ENCODE measurements at places on chromosomes 16 and 17. TPM values are rescaled to one million over a fixed set of nuclear protein-coding genes. Genes with fewer than 3 reads are reported as not detected.

HES7 gene
- 3.1 TPM for total RNA-seq

MMP15 gene
- total RNA-seq = 0.61 TPM

MPV17L gene
- total RNA-seq = 0.15 TPM

IRX5 gene
- 0.15 TPM for total RNA-seq

CBFA2T3 gene
- not detected for total RNA-seq

KRT222 gene
- not detected for total RNA-seq

CCDC92B gene
- not detected for total RNA-seq

KCNH4 gene
- 1.2 TPM for total RNA-seq

MEIOC gene
- 0.15 TPM for total RNA-seq

GP1BA gene
- total RNA-seq = not detected

KCNJ12 gene
- not detected for total RNA-seq

NRN1L gene
- 0.59 TPM for total RNA-seq

IKZF3 gene
- 92.3 TPM for total RNA-seq

FZD2 gene
- 0.15 TPM for total RNA-seq

SCPEP1 gene
- total RNA-seq = 24.4 TPM

MPP2 gene
- 1.7 TPM for total RNA-seq

TMEM235 gene
- total RNA-seq = not detected

CASKIN1 gene
- total RNA-seq = 0.23 TPM

TMC7 gene
- total RNA-seq = not detected

TEX19 gene
- not detected for total RNA-seq

NXPH3 gene
- total RNA-seq = 0.17 TPM

ABCC6 gene
- not detected for total RNA-seq

MYO15A gene
- 0.27 TPM for total RNA-seq

METTL26 gene
- total RNA-seq = 136 TPM

APOBR gene
- 8.2 TPM for total RNA-seq

TOM1L1 gene
- total RNA-seq = 0.36 TPM

Measured in activated CD8-positive, alpha-beta memory T cell treated with anti-CD3 and anti-CD28 coated beads for 36 hours (primary cell).